ENCODE measurements at places on chromosomes 11 and 22.

DNA sequence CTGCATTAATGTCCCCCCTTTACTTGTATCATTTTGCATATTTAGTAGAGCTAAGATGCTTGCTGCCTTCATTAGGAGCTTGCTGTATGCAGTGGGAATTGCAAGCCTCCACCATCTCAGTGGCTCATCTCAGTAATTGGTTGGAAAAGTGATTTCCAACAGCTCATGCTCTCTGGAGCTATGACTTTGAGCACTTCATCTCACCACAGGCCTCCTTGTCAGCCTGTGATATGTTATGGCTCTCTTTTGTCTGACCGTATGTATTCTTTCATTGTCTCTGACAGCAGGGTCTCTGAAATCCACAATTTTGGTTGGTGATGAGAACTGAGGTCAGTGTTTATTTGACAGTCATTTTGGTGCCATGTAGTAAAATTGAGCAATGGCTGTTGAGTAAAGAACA lies 345.1 kb downstream of the FAT3 start:
- DNase-seq: no peak

- DNase-seq: peak; percentile 8
Observed at GRCh38 chr11:47248304-47248663, 330 bp downstream of the ACP2 start.

DNA sequence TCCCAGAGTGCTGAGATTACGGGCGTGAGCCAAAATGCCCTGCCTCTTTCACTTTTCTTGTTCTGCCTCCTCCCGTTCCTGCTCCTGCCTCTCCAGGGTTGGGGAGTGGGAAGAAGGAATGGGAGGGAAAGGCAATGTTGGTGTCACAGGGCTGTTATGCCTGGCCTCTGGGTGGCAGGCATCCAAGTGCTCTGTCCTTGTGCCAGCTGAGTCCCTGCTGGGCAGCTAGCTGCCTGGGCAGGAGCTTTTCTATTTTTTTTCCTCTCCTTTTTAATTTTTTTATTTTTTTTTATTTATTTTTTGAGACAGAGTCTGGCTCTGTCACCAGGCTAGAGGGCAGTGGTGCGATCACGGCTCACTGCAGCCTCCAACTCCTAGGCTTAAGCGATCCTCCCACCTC lies 4.1 kb upstream of the SAC3D1 start:
- DNase-seq: no peak

- DNase-seq: no peak
Observed at GRCh38 chr11:113668255-113668654, 37.9 kb downstream of the TMPRSS5 start.

DNA sequence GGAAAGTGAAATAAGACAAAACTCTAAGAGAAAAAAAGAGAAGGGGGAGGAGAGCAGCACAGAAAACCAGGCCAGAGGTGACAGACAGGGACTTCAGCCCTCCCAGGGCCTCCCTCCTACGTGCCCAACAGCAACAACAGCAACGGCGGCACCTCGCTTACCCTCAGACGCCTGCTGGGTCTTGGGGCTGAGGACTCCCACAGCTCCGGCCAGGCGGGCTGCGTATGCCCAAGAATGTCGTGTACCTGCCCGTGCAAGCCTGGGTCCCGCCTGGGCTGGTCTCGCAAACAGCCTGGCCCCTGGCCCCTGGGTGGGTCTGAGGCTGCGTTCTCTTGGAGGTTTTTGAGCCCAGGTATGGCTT lies 30.5 kb downstream of the ARAP1 start:
- no peak for DNase-seq

GRCh38 chr11:62124186-62125113 lies 639 bp downstream of the INCENP start:
- DNase-seq: peak; percentile 28

- no peak for DNase-seq
Observed at GRCh38 chr22:41963453-41964111, 5.7 kb upstream of the SEPTIN3 start.

DNA sequence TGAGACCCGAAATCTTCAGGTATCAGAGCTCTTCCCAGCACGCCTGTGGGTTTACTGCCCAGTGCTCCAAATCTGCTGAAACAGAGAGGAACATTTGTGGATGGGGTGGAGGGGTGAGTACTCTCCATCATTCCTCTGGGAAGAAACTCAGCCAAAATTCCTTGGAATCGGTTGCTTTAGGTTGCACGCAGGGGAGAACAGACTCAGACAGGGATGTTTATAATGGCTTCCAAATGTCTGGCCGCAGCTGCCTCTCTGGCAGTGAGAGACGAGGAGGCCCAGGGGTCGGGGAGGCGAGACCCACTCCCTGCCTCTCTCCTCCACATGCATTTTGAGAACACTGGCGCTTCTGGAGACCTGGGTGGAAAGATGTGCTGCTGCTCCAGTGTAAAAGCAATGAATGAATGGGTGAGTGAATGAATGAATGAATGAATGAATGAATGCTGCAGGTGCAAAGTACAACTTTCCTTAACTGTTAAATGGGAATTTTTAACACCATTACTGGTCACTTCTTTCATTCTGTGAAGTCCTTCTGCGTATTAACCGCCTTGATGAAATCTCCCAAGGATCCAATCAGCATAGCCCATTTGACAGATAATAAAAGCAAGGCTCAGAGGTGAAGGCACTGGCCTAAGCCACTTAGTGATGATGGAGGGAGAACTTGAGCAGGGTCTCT lies 437.4 kb downstream of the MIAT start:
- DNase-seq: no peak

- peak; percentile 46 for DNase-seq
Observed at GRCh38 chr11:62546244-62546928, at the start of gene AHNAK. TSS of gene AHNAK (minus strand) at chr11:62546806. CDS start at chr11:62536098, 10,708 bp downstream.
